ENCODE measurements at places on chromosomes 16 and 17.

DNA sequence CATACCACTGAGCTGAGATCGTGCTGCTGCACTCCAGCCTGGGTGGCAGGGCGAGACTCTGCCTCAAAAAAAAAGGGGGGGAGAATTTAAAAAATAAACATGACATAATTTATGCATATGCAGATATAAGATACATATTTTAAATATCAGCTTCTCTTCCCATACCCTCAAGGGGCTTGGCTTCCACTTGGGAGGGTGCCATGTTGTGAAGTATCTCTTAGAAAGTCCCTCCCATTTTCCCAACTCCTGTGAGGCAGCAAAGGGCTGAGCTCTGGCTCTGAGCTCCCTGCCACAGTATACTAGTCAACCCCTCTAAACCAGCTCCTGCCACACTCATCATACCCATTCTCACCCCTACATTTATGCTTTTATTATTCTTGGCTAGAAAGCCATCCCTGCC is 39.4 kb downstream of the MYH11 start:
- no peak for DNase-seq

DNA sequence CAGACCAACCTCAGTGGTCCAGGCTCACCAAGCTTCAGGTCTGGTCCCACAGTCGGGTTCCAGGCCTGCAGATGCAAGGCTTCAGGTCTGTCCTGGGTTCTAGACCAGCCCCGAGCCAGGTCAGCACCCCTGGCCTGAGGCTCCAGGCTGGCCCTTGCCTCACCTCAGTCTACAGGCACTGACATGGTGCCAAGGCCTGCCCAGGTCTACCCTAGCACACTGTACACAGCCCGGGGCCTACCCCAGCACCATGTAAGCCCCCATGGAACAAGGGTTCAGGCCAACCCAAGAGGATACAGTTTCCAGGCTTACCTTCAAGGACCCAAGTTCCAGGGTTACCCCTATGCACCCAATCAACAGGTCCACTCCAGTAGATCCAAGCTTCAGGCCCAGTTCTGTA is 26.8 kb downstream of the ZFP1 start:
- no peak for DNase-seq

DNA sequence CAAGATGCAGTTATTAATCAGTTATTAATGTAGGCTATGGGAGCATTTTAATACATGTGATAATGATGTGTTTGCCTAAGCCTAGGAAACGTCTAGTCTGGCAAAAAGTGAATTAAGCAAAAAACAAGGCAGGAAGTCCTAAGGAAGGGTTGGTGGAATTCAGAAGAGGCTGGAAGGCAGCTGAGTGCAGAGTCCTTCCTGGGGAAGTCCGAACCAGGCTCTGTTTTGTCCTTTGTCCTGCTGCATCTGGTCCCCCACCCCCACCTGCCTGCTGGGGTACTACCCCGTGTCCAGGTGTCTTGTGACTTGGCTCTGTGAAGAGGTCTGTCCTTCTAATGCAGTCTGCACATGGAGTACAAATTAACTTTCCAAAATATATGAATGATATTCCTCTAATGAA is 1.5 kb upstream of the MYH10 start:
- DNase-seq: no peak

GRCh38 chr17:40952661-40953060 is 14.1 kb downstream of the KRT39 start:
- no peak for DNase-seq

DNA sequence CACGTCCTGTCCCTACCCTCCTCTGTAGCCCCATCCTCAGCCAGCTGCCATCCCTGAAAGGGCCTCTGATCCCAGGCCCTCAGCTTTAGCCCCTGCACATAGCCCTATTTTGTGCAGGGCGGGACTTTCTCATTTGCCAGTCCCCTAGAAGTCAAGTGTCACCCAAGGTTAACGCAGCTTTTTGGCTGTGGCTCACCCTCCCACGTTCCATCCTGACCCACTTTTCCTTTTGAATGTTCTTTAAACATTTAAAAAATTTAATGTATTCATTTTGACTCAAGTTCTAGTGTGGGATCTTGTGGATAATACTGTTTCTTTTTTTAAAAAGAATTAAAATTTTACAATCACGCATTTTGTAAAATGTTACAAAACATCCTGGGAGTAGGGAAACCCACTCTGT is 62.2 kb upstream of the LGALS9 start:
- no peak for DNase-seq

- no peak for DNase-seq
Measured at GRCh38 chr17:42639525-42640113, 19.5 kb upstream of the TUBG2 start.
